ENCODE measurements at places on chromosomes 11 and 22. TPM values are rescaled to one million over a fixed set of nuclear protein-coding genes. Genes with fewer than 3 reads are reported as not detected.

The YPEL4 gene
- total RNA-seq = 0.22 TPM

The FXYD2 gene
- total RNA-seq = 7.7 TPM

The LDLRAD3 gene
- 19.6 TPM for total RNA-seq

The EMID1 gene
- total RNA-seq = 18.9 TPM

The RCE1 gene
- total RNA-seq = 32.7 TPM

The FZD4 gene
- 9.3 TPM for total RNA-seq

GRCh38 chr22:21703684-21704316 lies 31.8 kb downstream of the YPEL1 start:
- DNase-seq = no peak
- H3K4me3 ChIP-seq = no peak overlapping the region
- peaks cover 21% of the 10 kb centered on the region for H3K36me3 ChIP-seq
- no peaks in the 10 kb centered on the region for H3K27me3 ChIP-seq
- peaks cover 12% of the 10 kb centered on the region for H3K4me1 ChIP-seq

- no peaks in the 10 kb centered on the region for H3K4me1 ChIP-seq
- DNase-seq = no peak
- no peak overlapping the region for H3K4me3 ChIP-seq
Observed at GRCh38 chr11:17148536-17148935, 59.2 kb downstream of the PIK3C2A start.

- DNase-seq = no peak
- H3K4me3 ChIP-seq = no peak overlapping the region
- no peaks in the 10 kb centered on the region for H3K36me3 ChIP-seq
- no peak overlapping the region for H3K27ac ChIP-seq
- H3K27me3 ChIP-seq = no peaks in the 10 kb centered on the region
Observed at GRCh38 chr11:86904001-86904400, 51.2 kb downstream of the FZD4 start.

DNA sequence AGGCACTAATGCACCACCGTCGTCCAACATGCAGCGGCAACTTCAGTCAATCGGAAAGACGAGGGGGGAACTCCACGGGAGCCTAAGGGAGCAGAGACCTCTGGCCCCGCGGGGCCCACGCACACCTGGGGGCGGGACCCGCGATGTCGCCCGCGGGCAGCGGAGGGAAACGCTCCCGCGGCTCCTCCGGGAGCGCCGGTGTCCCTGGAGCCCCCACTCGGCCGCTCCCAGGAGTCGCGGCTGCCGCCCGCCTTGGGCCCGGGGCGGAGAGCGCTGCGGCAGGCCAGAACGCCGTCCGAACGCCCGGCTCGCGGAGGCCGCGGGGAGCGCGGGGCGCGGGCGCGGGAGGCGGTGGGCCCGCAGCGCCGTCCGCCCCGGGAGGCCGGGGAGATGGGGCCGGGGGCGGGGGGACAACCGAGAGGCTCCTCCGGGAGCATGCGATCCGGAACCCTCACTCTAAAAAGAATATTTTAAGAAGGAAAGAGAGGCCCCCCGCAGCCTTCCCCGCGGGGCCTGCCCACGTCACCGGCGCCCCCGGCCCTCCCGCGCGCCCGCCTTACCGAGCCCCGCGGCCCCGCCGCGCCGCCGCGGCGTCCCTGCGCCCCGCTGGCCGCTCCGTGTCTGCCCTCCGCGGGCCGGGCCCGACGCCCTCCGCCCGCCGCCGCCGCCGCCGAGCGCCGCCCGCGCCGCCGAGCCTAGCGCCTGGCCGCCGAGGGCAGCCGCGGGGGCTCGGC lies 86.6 kb upstream of the ARHGAP32 start:
- DNase-seq = peak; percentile 24
- H3K27me3 ChIP-seq = peaks cover 3% of the 10 kb centered on the region
- peaks cover 53% of the 10 kb centered on the region for H3K4me1 ChIP-seq

- DNase-seq = no peak
- H3K27ac ChIP-seq = no peak overlapping the region
Observed at GRCh38 chr11:44244639-44245310, 65.2 kb downstream of the ALX4 start.

GRCh38 chr11:2998073-2998850 lies 6.1 kb upstream of the NAP1L4 start:
- DNase-seq = no peak
- H3K27ac ChIP-seq = no peak overlapping the region
- no peak overlapping the region for H3K4me3 ChIP-seq
- H3K36me3 ChIP-seq = peaks cover 18% of the 10 kb centered on the region
- no peaks in the 10 kb centered on the region for H3K4me1 ChIP-seq

GRCh38 chr11:111966678-111967077 lies 29.5 kb downstream of the DIXDC1 start:
- H3K4me3 ChIP-seq = no peak overlapping the region
- no peaks in the 10 kb centered on the region for H3K27me3 ChIP-seq
- H3K27ac ChIP-seq = no peak overlapping the region

GRCh38 chr11:43366677-43367076 lies 8.0 kb downstream of the TTC17 start:
- no peak for DNase-seq
- H3K4me1 ChIP-seq = peaks cover 16% of the 10 kb centered on the region
- H3K27me3 ChIP-seq = no peaks in the 10 kb centered on the region
- H3K27ac ChIP-seq = peak overlapping the region; percentile 4
- peaks cover 5% of the 10 kb centered on the region for H3K36me3 ChIP-seq

DNA sequence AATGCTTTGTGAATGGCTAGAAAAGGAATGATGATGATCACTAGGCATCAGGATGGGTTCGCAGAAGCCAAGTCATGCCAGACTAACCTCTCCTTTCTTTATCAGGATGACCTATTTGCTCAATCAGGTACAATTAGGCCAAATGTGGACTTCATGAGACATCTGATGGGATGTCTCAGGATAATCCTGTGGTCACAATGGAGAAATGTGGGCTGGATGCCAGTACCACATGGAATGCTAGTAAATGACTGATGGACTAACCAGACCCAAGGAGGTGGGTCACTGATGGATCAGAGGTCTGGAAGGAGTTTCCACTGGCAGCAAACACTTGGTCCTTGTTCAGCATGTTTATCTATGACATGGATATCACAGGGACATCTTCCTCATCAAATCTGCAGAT lies 94.8 kb upstream of the PHOX2A start:
- H3K4me3 ChIP-seq = no peak overlapping the region
- H3K27ac ChIP-seq = no peak overlapping the region
- no peak for DNase-seq
- H3K4me1 ChIP-seq = peaks cover 3% of the 10 kb centered on the region
- no peaks in the 10 kb centered on the region for H3K27me3 ChIP-seq
- H3K36me3 ChIP-seq = peaks cover 4% of the 10 kb centered on the region

DNA sequence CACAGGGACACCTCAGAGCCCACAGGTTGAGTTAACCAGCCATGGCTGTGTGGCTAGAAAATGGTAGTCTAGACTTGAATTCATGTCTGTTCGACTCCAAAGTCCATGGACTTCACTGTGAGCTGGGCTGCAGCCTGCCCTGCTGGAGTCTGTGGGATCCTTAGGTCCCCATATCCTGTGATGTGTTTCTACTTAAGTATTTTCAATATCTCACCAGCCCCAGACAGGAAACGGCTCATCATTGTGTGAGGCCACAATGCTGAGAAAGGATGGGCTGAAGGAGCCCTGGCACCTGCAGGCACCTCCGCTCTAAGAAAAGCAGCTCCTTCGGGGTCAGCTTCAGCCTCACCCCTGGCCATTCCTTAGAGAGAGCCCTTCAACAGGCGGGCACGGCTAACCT lies 93.1 kb downstream of the NAT10 start:
- H3K36me3 ChIP-seq = peaks cover 14% of the 10 kb centered on the region
- H3K27me3 ChIP-seq = no peaks in the 10 kb centered on the region
- no peak for DNase-seq
- peaks cover 5% of the 10 kb centered on the region for H3K4me1 ChIP-seq

DNA sequence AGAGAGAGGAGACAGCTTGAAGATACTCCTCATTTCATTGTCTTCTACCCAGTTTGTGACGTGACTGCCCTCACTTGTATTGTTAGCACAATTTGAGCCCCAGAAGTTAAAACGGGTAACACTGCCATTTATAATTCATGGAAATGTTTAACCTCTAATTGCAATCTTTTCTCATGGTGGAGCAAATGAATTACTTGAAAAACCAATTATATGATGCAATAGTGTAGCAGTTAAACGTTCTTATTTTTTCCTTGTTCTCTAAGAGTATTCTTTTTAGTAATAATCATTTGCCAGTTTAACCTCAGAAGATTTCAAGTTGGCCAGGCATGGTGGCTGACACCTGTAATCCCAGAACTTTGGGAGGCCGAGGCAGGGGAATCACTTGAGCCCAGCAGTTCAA lies 56.6 kb downstream of the CDON start:
- peaks cover 3% of the 10 kb centered on the region for H3K36me3 ChIP-seq
- no peaks in the 10 kb centered on the region for H3K4me1 ChIP-seq
- DNase-seq = no peak

DNA sequence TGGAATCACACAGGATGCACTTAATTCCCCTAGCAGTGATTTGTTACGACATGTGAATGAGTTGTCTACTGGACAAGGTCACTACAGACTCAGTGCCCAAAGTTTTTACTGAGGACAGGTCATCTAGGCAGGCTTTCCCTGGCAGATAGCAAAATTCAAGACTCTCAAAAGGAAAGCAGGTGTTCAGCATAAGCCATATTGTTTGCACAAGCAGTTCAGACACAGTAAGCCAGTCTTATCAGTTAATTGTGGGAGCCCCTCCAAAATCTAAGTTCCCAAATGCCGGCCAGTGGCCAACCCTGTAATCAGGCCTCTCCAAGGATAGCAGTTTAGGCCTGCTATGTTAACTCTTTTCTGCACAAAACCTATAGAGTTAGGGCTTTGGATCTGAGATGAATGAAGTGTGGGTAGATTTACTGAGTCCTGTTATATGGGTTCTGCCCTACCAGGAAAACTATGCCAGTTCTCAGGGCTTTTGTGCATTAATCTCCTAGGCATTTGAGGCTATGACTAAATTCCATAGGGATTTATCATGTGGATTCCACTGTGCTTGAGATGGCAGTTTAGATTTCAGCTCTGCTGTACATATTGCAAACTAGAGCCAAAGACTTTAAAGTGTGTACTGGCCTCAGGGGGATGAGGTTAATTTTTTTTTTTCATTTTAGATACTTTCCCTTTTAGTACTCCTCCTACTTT lies 4.8 kb upstream of the ARHGEF12 start:
- H3K4me3 ChIP-seq = no peak overlapping the region
- peaks cover 5% of the 10 kb centered on the region for H3K36me3 ChIP-seq
- DNase-seq = no peak
- H3K27ac ChIP-seq = no peak overlapping the region
- no peaks in the 10 kb centered on the region for H3K27me3 ChIP-seq

DNA sequence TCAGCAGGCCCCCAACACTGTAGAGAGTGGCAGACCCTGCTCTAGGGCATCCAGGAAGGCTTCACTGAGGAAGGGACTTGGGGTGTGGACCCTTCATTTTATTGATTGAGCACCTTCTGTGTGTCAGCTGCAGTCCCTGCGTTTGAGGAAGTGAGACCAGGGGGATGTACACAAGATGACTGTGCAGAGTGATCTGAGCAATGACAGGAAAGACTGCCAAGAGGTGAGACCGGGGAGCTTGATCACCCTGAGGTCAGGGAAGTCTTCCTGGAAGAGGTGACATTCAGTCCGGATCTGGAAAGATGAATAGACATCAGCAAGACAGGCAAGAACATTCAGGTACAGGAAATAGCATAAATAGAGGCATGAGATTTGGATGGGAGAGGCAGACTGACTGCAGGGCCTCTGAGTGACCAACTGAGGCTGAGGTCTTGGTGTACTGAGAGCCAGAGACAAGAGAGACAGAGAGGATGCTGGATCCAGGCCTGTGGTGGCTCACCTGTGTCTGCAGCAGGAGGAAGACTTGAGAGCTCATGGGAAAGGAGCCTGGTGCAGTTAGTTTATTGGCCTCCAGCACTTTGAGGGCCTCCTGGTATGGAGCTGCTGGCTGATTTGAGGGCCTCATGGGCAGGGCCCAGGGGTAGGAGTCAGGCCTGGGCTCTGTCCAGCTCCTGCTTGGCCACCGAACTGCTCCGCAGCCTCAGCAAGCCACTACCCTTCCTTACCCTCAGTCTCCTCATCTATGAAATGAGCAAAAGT lies 5.2 kb downstream of the DGAT2 start:
- H3K27ac ChIP-seq = peak overlapping the region; percentile 1
- no peak for DNase-seq
- H3K4me3 ChIP-seq = no peak overlapping the region
- no peaks in the 10 kb centered on the region for H3K4me1 ChIP-seq

DNA sequence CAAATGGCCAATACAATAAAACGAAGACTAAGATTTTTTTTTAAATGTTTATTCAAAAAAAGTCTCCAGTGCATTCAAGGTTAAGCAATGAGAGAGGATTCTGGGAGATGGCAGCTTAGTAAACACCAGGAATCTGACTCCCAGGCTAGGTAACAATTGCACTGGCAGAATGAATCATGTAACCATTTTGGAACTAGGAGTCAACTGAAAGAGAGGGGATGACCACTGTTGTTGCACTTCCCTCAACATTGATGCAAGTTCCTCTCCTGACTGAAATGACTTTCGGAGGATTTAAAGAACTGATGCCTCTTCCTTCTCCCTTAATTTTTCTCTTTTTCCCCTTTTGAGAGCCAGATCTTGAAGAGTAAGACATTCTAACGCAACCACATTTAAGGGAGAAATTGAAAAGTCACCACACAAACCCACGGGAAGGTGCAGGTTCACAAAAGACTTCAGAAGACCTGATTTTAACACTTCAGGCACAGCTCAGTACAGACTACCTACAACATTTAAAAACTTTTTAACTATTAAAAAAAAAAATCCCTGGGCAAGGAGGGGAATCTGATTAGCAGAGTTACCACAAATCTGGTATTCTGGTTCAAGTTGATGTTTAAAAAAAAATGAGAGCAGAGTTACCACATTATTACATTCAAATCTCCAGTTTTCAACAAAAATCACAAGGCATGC lies 56.8 kb downstream of the FCHSD2 start:
- DNase-seq = no peak
- no peak overlapping the region for H3K4me3 ChIP-seq
- H3K27ac ChIP-seq = peak overlapping the region; percentile 1
- H3K4me1 ChIP-seq = peaks cover 2% of the 10 kb centered on the region
- H3K36me3 ChIP-seq = no peaks in the 10 kb centered on the region
